ENCODE measurements at places on chromosomes 11 and 22. TPM values are rescaled to one million over a fixed set of nuclear protein-coding genes. Genes with fewer than 3 reads are reported as not detected.

Gene MOGAT2
- total RNA-seq = not detected

Gene OR56A1
- total RNA-seq = not detected

Gene APLNR
- total RNA-seq = not detected

Gene MYBPC3
- not detected for total RNA-seq
